ENCODE measurements at places on chromosomes 13 and 19. TPM values are rescaled to one million over a fixed set of nuclear protein-coding genes. Genes with fewer than 3 reads are reported as not detected.

DNA sequence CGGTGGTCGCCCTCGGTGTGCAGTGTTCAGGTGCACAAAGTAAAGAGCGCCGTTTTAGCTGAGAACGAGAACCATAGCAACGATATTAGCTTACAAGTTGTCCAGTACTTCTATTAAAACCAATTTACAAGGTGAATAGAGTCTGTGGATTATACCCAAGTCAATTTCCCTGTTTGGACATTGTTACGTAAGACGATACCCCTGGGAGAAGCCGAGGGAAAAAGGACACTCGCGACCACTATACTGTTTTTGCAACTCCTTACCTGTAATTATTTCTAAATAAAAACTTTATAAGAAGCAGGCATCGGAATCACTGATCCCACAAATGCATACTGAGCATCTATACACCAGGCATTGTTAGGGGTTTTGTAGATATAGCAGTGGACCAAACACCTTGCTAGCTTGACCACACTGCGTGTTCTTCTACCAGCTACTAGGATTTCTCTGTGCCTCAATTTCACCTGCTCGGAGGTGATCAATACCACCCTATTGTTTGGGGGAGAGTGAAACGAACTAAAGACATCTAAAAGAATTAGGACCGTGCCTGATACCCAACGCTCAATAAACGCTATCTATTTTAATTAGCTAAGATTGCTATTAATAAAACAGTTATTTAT is 488 bp upstream of the EEF2 start:
- H3K27me3 ChIP-seq = no peaks in the 10 kb centered on the region
- peak overlapping the region; percentile 94 for H3K27ac ChIP-seq
- peak overlapping the region; percentile 81 for H3K4me3 ChIP-seq
- no peak for DNase-seq
- peaks cover 24% of the 10 kb centered on the region for H3K36me3 ChIP-seq

Gene SULT2A1
- not detected for total RNA-seq

GRCh38 chr13:59495299-59495698 is 668.4 kb downstream of the DIAPH3 start:
- H3K4me1 ChIP-seq = peaks cover 4% of the 10 kb centered on the region
- H3K4me3 ChIP-seq = no peak overlapping the region
- H3K27me3 ChIP-seq = no peaks in the 10 kb centered on the region
- H3K36me3 ChIP-seq = no peaks in the 10 kb centered on the region
- no peak overlapping the region for H3K27ac ChIP-seq
- no peak for DNase-seq

DNA sequence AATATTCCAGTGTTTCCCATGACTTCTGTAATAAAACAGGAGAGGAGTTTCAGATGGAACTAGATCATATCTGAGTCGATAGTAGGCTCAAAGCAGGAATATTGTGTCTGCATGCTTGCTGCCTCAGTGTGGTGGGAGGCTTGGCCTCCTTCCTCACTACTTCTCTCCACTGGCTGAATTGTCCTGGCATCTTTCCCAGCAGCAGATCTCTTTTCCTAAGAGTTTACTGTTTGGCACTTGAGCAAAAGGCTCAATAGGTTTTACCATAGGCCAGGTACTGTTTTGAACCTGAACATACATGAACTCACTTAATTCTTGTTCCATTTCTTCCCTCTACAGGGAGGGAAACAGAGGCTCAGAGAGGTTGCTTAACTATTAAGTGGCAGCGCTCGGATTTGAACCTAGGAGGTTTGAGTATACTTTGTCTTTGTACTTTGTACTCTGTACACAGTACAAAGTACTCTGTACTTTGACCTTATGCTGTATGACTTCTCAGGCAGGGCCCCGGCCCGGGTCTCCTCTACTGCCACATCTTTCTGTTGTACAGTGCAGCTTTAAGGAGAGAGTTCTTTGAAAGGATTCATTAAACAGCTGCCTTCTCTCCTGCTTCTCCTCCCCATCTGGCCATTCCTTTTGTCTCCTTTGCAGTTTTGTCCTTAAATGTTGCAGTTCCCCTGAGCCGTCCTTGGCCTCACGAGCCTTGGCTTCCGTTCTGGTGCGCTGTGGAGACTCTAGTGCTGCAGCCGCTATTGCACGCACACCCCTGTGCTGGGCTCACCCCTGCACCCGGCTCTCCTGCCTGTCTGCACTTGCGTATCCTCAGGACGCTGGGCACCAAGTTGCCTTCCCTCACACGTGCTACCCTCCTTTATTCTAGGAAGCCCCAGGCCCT is 8.1 kb downstream of the B3GLCT start:
- H3K4me3 ChIP-seq = no peak overlapping the region
- no peak for DNase-seq
- H3K4me1 ChIP-seq = peaks cover 17% of the 10 kb centered on the region
- peak overlapping the region; percentile 21 for H3K27ac ChIP-seq
- H3K27me3 ChIP-seq = no peaks in the 10 kb centered on the region
- H3K36me3 ChIP-seq = no peaks in the 10 kb centered on the region

DNA sequence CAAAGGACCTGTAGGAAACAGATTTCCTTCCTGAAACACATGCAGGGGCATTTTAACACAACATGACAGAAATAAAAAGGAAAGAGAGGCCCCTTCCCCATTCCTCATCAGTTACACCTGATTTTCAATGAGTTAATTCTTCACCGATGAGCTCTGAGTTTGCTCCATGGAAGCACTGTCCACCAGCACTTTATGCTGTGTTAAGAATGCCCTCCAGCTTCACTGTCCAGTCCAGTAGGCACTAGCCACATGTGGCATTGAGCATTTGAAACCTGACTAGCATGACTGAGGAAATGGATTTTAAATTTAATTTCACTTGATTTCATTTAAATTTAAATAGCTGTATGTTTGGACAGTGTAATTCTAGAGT is 217.2 kb upstream of the SLC10A2 start:
- no peak overlapping the region for H3K4me3 ChIP-seq
- no peak for DNase-seq
- H3K4me1 ChIP-seq = no peaks in the 10 kb centered on the region
- no peaks in the 10 kb centered on the region for H3K36me3 ChIP-seq

DNA sequence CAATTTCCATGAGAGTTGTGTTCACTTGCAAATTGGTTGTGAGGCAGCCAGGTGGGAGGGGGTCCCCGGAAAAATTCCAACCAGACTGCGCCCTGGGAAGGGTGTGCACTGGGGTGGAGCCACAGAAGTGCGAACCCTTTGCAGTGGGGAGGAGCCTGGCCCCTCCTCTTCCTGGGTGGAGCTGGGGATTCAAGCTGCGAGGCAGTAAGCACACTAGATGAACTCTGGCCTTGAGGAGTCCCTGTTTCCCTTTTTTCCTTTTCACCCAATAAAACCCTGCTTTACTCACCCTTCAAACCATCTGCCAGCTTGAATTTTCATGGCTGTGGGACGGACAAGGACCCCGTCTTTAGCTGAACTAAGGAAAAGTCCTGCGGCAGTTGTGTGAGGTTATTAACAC is 31.0 kb upstream of the MBNL2 start:
- no peaks in the 10 kb centered on the region for H3K27me3 ChIP-seq
- H3K4me1 ChIP-seq = no peaks in the 10 kb centered on the region
- no peaks in the 10 kb centered on the region for H3K36me3 ChIP-seq

Gene CGB8
- total RNA-seq = not detected

GRCh38 chr19:16001481-16002312 is 52.9 kb downstream of the OR10H4 start:
- DNase-seq = peak; percentile 21
- H3K36me3 ChIP-seq = no peaks in the 10 kb centered on the region
- H3K4me3 ChIP-seq = peak overlapping the region; percentile 38
- no peaks in the 10 kb centered on the region for H3K27me3 ChIP-seq
- H3K27ac ChIP-seq = no peak overlapping the region

Gene PLVAP
- total RNA-seq = 19.5 TPM

GRCh38 chr19:17775991-17776803 is 18.7 kb upstream of the B3GNT3 start:
- no peak for DNase-seq
- H3K4me3 ChIP-seq = no peak overlapping the region
- peaks cover 17% of the 10 kb centered on the region for H3K27me3 ChIP-seq
- no peak overlapping the region for H3K27ac ChIP-seq

DNA sequence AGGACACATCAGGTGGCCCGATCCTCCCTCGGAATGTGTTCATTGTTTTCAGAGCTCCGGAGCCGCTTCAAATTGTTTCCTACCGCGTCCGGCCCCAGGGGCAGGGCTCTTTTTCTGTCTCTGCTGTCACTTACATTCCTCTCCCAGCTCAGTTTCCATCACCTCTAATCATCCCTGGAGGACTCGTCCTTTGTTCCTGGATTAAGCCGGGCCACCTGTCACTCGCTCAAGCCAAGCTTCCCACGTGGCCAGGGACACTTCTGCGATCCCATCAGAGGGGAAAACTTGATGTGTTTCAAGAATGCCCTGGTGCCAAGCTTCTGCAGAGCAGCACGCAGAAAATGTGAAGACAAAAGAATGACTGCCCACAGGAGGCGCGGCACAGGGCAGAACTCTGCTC is 13.5 kb downstream of the IL17D start:
- peaks cover 17% of the 10 kb centered on the region for H3K27me3 ChIP-seq
- no peak for DNase-seq
- no peak overlapping the region for H3K4me3 ChIP-seq
- H3K36me3 ChIP-seq = no peaks in the 10 kb centered on the region

DNA sequence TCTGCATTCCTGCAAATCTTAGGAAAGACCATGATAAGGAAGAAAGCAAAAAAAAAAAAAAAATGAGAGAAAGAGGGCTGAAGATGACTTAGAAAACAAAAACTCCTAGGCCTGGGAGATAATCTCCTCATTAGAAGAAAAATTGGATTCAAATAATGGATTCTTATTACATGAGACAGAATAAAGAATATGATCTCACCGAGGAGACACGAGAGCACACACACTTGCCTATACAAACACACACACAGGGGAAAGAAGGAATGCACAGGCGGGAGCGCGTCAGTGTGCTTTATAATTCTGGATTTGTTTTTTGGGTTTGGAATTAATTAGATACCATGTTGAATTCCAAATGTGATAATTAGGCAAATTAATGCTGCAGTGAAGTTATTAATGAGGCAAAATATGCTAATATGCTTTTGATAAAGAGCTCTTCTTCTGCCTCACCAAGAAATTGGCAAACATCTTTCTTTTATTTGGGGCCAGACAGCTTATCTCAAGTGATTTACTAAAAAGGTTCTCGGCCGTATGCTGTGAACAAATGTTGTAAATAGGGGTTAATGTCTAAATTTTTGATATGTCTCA is 36.1 kb upstream of the PCDH8 start:
- H3K27me3 ChIP-seq = no peaks in the 10 kb centered on the region
- H3K27ac ChIP-seq = no peak overlapping the region
- no peak for DNase-seq
- H3K36me3 ChIP-seq = no peaks in the 10 kb centered on the region
- H3K4me1 ChIP-seq = no peaks in the 10 kb centered on the region

- no peak overlapping the region for H3K27ac ChIP-seq
- no peaks in the 10 kb centered on the region for H3K27me3 ChIP-seq
- no peak overlapping the region for H3K4me3 ChIP-seq
Measured at GRCh38 chr13:39095500-39095899, 57.2 kb downstream of the NHLRC3 start.

Gene TEX29
- total RNA-seq = not detected

Gene CALR3
- total RNA-seq = not detected

DNA sequence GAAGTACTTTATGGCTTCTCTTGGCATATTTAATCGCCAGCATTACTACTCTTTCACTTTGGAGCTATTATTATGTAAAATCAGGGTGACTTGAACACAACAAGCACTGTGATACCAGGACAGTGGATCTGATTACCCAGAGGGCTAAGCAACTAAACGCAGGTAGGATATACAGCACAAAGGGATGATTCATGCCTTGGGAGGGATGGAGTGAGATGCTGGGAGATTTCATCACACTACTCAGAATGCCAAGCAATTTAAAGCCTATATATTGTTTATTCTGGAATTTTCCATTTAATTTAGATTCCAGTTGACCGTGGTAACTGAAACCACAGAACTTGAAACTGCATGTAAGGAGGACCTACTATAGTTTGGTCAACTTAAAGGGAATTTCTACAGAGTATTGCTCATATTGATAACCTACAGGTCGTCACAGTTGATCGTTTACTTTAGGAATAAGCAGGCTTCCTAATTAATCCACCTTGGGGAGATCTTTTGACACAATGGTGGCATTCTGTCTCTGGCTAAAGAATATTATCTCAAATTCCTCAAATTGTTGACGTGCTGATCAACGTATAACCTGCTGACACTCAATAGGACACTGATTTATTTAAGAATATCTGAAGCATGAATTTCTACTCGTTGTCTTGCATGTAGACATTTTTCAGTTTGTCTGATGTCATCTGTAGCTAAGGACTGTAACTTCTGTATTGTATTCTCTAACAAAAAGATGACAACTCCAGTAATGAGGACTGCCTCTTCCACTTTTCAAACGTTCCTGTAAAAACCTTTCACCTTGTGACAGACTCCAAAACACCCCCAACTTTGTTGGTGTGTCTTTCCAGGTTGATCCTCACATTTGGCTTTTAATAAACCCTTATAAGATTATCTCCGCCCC is 254.2 kb downstream of the GPC5 start:
- no peaks in the 10 kb centered on the region for H3K36me3 ChIP-seq
- no peak overlapping the region for H3K27ac ChIP-seq
- H3K27me3 ChIP-seq = no peaks in the 10 kb centered on the region
- H3K4me3 ChIP-seq = no peak overlapping the region
- DNase-seq = no peak
- no peaks in the 10 kb centered on the region for H3K4me1 ChIP-seq

GRCh38 chr13:65592731-65593130 is 1637.4 kb downstream of the PCDH9 start:
- no peak overlapping the region for H3K27ac ChIP-seq
- H3K27me3 ChIP-seq = no peaks in the 10 kb centered on the region
- H3K36me3 ChIP-seq = no peaks in the 10 kb centered on the region
- no peaks in the 10 kb centered on the region for H3K4me1 ChIP-seq
- H3K4me3 ChIP-seq = no peak overlapping the region

Gene TMEM59L
- total RNA-seq = 0.55 TPM

- DNase-seq = peak; percentile 91
- no peaks in the 10 kb centered on the region for H3K27me3 ChIP-seq
- H3K27ac ChIP-seq = no peak overlapping the region
- no peaks in the 10 kb centered on the region for H3K36me3 ChIP-seq
- H3K4me1 ChIP-seq = peaks cover 9% of the 10 kb centered on the region
- no peak overlapping the region for H3K4me3 ChIP-seq
Measured at GRCh38 chr19:10864538-10864899, 6.8 kb upstream of the CARM1 start.

- no peaks in the 10 kb centered on the region for H3K4me1 ChIP-seq
- no peaks in the 10 kb centered on the region for H3K36me3 ChIP-seq
- H3K4me3 ChIP-seq = no peak overlapping the region
- DNase-seq = no peak
- H3K27me3 ChIP-seq = no peaks in the 10 kb centered on the region
Measured at GRCh38 chr19:13823256-13823655, 28.0 kb downstream of the ZSWIM4 start.

Measured in transverse colon (tissue), 4 donors.